IMR-90 (cell line): ENCODE measurements at places on chromosomes 7 and 10. TPM values are rescaled to one million over a fixed set of nuclear protein-coding genes. Genes with fewer than 3 reads are reported as not detected.

GRCh38 chr7:101739775-101740398 is 77.5 kb upstream of the CUX1 start:
- DNase-seq, result no peak

- DNase-seq, result no peak
These were observed 43.5 kb downstream of the NHLRC2 start for GRCh38 chr10:113897693-113898618.

- DNase-seq, result no peak
These were observed 163.6 kb downstream of the NEURL1 start for GRCh38 chr10:103657061-103657591.

GRCh38 chr10:18476076-18476647 is 175.2 kb downstream of the NSUN6 start:
- DNase-seq, result no peak

- no peak for DNase-seq
These were observed 181.9 kb downstream of the AKR1D1 start for GRCh38 chr7:138258197-138258559.

- no peak for DNase-seq
These were observed 60.4 kb downstream of the VIPR2 start for GRCh38 chr7:159084069-159084801.

- DNase-seq, result no peak
These were observed 261.2 kb downstream of the C7orf25 start for GRCh38 chr7:42650701-42651100.

GRCh38 chr10:61302124-61302523 is 151.1 kb downstream of the TMEM26 start:
- DNase-seq, result peak; percentile 41

DNA sequence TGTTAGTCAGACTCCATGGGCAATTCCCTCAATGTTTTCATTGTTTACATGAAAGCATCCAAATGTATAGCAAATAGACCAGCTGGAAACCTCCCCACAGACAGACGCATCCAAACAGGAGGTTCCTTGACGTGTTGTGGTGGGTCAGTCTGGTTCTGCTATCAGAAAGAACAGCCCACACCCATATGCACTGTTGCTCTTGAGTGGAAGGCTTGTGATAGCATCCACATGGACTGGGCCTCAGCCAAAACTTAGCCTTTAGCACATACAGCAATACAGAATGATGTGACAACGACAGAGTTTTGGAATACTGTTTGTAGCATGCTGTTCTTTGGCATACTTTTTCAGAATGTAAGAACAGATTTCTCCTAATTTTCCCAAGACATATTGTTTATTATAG is 299.2 kb upstream of the ETV1 start:
- no peak for DNase-seq

DNA sequence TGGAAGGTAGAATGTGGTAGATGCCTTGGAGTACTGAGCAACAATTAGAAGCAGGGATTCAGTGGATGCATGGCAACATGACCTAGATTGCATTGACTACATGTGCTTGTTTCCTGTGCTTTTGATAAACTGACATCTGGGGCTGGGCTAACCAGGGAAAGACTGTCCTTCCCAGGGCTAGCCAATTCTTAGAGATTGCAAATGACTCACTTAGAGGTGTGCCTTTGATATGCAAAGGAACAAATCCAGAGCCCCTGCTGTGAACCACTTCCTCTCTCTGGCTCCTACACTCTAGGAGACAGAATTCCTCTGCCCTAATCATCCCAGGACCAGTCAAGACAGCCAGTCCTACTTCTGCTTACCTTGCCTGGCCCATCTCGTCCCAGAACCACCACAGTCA is 651.5 kb downstream of the LRMDA start:
- DNase-seq, result peak; percentile 29

GRCh38 chr7:32030904-32031692 is 39.1 kb downstream of the PDE1C start:
- DNase-seq, result no peak

GRCh38 chr7:12031638-12032037 is 179.5 kb upstream of the TMEM106B start:
- peak; percentile 64 for DNase-seq

DNA sequence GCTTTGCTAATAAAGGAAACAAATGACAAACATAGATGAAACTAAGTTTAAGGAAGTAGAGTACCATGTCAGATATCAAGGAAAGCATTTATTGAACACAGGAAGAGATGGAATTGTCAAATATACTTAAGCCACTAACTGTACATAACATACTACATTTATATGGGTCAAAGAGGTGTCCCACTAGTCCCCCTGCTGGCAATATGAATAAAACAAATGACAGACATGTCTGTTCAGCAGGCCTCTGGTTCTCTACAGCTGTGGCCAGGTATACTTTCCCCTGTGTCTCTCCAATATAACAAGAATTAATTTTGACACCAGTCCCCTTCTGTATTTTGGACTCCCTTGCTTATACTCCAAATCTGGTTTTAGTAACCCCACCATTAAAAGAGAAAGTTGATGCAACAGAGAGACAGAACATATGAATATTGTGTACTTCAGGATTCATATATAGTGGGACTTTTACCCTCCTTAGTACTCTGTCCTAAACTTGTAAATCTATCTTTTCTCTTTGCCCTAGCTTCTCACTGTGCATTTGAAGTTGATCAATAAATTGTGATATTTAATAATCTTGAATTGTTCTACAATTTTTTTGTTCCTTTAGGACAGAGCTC is 42.9 kb downstream of the CD36 start:
- peak; percentile 35 for DNase-seq

DNA sequence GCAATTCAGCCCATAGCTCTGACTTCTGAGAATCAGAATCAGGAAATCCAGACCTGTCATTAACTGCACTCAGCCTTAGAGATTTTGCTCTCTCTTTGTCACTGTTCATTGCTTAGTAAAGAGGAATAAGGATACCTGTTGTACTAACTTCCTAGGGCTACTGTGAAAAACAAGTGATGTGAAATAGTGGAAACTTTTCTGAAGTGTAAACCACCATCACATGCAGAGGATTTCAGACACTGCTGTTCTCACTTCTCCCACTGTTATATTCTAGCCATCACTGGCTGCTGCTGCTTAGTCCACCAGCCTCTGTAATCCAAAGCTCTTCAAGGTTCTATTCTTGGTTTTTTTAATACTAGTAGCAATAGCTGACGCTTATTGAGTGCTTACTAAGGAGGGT is 129.6 kb upstream of the CCDC6 start:
- no peak for DNase-seq

DNA sequence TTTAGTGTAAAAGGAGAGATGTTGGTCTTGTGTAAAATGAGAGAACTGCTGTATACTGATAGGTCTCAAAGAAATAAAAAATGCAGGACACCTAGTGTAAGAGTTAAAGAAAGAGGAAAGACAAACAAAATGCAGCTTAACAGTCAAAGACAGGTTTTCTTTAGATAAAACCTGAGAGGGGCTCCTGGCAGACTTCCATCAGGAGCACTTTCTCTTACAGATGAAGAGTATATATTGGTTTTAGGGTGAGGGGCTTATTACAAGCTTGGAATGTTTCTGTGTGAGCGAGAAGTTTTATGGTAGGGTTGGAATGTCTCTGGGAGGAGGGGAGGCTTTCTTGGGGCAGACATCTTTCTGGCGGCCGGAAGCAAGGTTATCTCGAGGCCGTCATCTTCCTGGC is 16.2 kb downstream of the ACBD7 start:
- DNase-seq, result no peak

GRCh38 chr10:24457661-24458318 is 248.9 kb downstream of the KIAA1217 start:
- no peak for DNase-seq

GRCh38 chr7:17136126-17136525 is 162.3 kb upstream of the AHR start:
- no peak for DNase-seq

GRCh38 chr10:106500925-106501525 is 663.5 kb downstream of the SORCS1 start:
- DNase-seq, result peak; percentile 21

DNA sequence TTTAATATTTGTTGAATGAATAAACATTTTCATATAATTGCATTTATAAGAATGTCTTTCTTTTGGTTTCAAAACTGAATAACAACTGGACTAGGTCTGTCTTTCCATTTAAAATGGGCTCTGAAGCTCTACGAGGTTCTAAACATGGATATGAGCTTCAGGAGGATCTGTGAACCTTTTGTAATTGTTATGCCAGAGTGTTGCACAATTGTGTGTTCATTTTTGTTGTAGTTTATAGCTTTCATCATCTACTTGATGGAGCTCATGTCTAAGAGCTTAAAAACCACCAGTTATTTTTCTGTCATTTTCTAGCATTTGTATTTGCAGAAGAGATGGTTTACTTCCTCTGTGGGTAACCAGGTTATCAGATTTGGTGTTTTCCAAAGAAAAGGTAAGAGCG is 265.7 kb upstream of the NPY start:
- DNase-seq, result no peak

- no peak for DNase-seq
These were observed 86.7 kb downstream of the ARHGAP22 start for GRCh38 chr10:48517911-48518811.

The OR6B1 gene
- total RNA-seq, result not detected in 2 replicates

The IDE gene
- total RNA-seq, result 26.4 and 27.4 TPM in 2 replicates

The GLI3 gene
- total RNA-seq, result 1.3 and 1.7 TPM in 2 replicates

The HYAL4 gene
- total RNA-seq, result not detected in 2 replicates

The PLCE1 gene
- total RNA-seq, result 3.9 and 4.5 TPM in 2 replicates

The PKD1L1 gene
- total RNA-seq, result under 0.01 TPM in 2 replicates

The SFXN2 gene
- total RNA-seq, result 4.2 and 11.7 TPM in 2 replicates

The CAPZA2 gene
- 133 and 229 TPM in 2 replicates for total RNA-seq

The SHH gene
- under 0.01 TPM in 1 of 2 replicates, not detected in the other for total RNA-seq

The AKR1E2 gene
- total RNA-seq, result 2.2 and 3.4 TPM in 2 replicates
